Activated CD8-positive, alpha-beta memory T cell treated with anti-CD3 and anti-CD28 coated beads for 4 hours (primary cell): ENCODE measurements at places on chromosomes 4 and X.

- DNase-seq: no peak
Observed at GRCh38 chrX:45771114-45771513, 570.4 kb upstream of the DIPK2B start.

DNA sequence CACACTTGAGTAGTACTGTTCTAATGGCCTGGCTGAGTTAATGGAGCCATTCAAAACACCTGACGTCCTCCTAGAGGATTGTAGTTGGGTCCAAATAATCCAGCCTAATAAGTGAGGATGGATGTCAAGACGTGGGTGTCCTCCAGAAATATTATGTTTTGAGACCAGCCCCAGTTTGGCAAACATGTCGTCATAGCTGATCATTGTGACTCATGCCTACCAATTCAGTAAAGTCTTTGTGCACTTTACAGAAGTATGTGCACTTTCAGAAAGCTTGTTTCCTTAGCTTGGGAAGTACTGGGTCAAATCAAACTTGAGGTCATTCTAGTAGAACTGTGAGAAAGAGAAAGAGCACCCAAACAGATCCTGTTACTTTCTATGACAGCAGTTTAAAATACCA, 37.6 kb upstream of the GLRA2 start:
- no peak for DNase-seq

DNA sequence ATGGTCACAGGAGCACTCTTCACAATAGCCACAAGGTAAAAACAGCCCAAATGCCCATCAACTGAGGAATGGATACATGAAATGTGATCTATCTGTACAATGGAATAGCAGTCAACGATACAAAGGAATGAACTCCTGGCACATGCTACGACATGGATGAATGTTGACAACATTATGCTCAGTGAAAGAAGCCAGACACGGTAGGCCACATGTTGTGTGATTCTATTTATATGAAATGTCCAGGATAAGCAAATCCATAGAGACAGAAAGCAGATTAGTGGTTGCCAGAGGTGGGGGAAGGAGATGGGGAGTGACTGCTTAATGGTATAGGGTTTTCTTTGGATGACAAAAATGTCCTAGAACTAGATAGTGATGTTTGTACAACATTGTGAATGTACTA, 58.7 kb upstream of the GPM6B start:
- DNase-seq: no peak

DNA sequence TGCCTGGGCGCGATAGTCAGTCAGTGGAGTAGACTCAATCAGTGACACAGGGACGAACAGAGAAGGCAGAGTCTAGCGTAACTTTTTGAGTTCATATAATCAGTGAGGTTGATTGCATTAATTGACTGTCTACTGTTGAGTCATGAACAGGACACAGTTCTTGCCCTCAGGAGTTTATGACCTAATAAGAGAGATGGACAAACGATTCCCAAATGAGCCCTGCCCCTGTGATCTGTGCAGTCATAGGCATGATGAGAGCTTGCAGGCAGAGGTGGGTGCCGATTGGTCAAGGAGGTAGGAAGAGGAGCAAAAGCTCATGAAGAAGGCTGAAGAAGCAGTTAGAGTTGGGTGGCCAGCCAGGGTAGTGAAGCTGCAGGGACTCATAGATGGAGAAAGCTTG, 57.1 kb downstream of the ADD1 start:
- DNase-seq: no peak

DNA sequence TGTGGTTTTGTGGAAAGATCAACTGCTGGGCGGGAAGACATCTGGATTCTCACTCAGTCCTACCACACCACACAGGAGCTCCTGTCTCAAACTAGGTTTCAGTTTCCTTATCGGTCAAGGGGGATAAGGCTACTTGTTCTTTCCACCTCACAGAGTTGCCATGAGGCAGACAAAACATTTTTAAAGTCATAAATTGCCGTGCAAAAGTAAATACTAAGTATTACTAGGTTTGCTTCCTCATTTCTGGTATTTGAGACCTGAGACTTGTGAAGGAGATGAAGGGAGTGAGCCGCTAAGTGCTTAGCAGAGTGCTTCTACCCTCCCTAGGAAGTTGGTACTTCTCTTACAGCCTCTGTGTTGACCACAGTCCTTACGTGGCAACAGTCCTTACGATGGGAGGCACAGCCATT, 1.5 kb downstream of the LAP3 start:
- no peak for DNase-seq

DNA sequence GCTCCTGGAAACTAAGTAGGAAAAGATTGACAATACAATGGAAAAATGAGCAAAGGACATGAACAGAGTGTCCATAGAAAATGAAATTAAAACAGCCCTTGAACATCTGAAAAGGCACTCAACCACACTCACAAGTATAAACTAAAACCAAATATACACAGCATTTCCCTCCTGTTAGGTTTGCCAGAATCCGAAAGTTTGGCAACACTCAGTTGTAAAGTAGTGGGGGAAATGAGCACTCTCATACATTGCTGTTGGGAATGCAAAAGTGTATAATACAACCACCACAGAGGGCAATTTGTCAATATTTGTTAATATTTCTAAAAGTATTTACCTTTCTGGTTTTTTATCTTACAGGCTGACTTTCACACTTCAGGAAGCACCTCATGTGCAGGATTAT, 84.2 kb upstream of the TMEM164 start:
- no peak for DNase-seq

DNA sequence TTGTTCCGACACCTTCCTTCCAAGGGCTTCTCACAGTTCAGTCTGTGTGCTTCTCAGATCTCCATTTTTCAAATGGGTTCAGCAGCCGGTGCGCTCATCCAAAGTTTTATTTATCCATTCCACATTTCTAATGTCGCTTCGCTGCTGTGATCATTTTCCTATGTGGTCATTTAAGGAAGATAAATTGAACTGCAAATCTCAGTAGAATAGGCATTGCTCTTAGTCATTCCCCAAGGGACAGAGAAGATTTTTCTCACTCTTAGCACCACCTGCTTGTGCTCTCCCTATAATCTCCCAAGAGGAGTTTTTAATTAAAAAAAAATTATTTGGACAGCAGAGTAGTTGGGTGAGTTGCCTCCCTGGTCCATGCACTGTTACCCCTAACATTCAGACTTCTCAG, 278.9 kb upstream of the GATB start:
- no peak for DNase-seq

- DNase-seq: no peak
Observed at GRCh38 chr4:8126523-8126922, 32.1 kb downstream of the ABLIM2 start.

DNA sequence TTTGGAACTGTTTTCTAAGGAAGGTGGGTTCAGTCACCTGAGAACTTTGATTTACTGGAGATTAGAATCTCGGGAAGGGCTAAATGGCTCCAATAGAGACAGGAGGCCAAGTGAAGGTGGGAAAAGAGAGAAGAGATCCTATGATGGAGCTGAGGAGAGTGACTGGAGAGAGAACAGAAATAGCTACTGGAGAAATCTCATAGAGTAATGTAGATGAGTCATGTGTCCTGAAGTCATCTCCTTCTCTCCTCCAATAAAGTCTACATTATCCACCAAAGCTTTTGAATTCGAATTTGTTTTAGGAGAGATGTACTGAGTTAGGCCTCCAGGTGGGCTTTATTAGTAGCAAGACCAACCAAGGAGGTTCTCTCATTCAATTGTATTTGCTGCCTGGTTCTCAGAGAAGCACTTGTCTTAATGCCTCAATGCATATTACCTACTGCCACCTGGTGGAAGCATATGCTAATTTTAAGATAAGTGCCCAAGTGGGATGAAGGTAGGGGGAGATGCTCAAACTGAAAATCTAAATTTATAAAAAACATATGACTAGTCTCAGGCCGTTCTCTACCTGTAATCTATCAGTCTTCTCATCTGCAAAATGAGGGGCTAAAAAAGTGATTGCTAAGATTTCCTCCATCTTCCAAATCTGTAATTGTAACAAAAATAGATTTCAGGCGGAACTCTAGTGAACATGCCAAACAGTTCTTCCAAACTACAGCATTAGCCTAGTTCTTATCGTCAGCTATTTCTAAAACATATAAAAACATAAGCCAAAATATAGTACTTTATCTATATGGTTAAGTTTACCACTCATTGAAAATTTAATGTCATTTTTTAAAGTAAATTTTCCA, 24.4 kb downstream of the TXK start:
- DNase-seq: no peak

- DNase-seq: peak; percentile 8
Observed at GRCh38 chr4:103046416-103047290, 27.1 kb upstream of the SLC9B1 start.

DNA sequence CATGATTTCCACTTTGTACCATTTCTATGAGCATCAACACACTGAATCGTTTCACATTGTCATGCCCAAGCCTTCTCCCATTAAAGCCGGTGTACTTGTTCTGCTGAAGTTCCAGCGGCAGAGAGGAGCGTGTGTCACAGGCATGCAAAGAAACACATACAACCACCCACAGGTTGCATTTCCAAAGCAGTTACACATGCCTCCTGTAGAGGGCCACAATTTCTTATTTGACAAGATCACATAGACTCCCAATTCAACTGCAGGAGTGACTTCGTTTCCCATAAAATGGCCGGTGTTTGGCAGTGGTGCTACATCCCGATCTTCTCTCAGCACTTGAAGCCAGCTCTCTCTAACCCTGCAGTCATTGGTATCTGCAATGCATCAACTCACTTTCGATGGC, 992.6 kb downstream of the NLGN4X start:
- no peak for DNase-seq

DNA sequence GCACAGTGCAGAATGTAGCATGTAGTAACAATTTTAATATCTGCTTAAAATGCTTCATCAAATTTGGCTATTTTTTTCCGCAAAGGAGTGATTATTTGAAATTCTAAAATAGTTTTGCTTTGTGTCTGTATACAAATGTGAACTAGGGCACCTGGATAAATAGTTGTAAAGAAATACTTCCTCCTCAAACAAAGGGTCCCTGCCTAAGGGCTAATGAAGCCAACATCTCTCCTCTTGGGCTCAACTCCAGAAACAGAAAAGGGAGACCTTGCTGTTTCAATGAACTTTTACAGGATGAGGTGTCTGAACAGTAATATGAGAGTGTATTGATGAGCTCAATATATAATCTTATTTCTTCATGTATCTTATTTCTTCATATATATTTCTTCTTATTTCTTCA, 30.8 kb upstream of the SCOC start:
- no peak for DNase-seq

- no peak for DNase-seq
Observed at GRCh38 chr4:144715230-144715629, 69.3 kb downstream of the HHIP start.

DNA sequence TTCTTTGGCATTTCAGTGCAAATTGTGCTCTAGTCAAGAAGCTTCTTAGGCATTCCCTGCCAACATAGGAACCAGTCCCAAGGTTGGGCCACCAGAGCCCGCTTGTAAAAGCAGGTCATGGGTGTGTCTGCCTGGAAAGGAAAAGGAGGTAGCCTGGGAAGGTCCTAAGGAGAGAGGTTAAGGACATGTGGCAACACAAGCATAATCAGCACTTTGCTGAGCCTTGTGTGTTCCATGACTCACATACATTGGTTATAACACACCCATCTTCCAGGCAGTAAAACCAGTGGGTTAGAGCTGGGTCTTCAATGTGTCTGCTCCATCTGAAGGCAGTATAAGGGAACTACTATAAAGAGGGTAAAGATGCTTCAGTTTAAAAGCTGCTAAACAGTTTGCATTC, 165.0 kb downstream of the FHIP1A start:
- no peak for DNase-seq

DNA sequence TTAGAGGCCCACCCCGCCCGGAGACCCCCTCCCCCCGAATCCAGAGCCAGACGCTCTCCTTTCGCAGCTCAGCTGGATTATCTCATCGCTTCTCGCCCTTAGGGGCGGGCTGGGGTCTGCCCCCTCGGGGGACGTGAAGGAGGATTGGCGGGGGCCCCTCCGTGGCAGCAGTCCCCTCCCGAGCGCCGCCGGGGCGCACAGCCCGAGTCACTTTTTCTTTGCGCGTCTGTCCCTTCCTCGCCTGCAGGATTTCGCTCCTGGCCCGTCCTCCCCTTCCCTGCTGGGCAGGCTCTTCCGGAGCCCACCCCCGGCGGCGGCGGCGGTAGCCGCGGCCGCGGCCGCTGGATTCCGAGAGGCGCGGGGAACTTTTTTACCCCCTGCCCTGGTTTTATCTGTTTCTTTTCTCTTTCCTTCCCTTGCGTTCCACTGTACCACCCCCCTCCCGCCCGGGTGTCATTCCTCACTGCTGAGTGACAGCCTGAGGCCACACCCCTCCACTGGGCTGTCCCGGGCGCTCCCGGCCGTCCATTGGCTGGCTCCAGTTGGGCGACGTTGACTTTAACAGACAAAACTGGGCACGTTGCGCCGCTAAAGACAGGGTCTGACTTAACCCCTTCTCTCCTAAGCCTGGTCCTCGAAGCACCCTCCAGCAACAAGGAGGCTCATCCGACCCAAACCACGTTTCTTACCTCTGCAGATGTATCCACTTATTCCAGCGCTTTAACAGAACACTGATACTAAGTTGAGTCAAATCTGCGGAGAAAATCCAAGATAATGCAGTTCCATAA, 492 bp upstream of the NKX3-2 start:
- no peak for DNase-seq

- no peak for DNase-seq
Observed at GRCh38 chr4:31016322-31017061, 296.3 kb downstream of the PCDH7 start.

- DNase-seq: no peak
Observed at GRCh38 chr4:154364066-154364845, 127.3 kb downstream of the DCHS2 start.

GRCh38 chr4:34220601-34221000, 2023.7 kb downstream of the ARAP2 start:
- DNase-seq: no peak

GRCh38 chr4:15438939-15439524, 11.2 kb downstream of the C1QTNF7 start:
- DNase-seq: no peak

GRCh38 chrX:48498374-48498809, 10.4 kb upstream of the PORCN start:
- DNase-seq: no peak

DNA sequence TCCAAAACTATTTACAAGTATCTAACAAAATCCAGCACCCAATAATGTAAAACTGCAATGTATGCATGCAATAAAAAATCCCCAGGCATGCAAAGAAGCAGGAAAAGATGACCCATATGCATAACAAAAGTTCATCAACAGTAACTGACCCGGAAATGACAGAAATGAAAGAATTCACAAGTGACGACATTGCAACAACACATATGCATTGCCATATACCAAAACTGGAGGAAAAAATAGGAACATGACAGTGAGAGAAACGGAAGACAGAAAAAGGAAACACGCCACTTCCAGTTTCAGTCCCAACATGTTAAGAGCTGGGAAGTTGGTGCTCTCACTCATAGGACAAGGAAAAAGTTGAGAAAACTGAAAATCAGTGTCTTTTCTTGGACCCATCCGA, 154.6 kb downstream of the EVC2 start:
- DNase-seq: no peak

GRCh38 chr4:152512483-152512882, 23.4 kb downstream of the FBXW7 start:
- DNase-seq: no peak

GRCh38 chr4:113145519-113146291, 96.3 kb downstream of the ANK2 start:
- no peak for DNase-seq
